ENCODE measurements at places on chromosomes 13 and 19.
A peak's percentile ranks its signal among the peaks of the same experiment; 100 is the strongest.

DNA sequence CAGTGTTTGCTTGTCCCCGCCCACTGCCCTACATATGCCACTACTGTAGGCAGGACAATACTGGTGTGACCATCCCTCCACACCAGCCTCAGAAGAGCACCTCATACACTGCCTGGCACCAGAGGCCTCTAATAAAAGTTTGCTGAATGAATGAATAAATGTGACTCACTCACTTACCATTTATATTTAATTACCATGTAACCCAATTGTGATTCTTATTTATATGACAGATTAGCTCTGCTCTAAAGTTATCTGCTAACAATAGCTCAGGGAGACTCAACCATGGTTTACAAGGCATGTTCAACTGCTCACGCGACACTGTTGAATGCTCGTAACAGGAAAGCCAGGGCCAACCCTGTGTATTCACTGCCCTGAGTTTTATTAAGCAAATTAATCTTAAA lies 66.0 kb upstream of the DOCK9 start:
- DNase-seq = no peak

GRCh38 chr13:97875218-97875617 lies 78.3 kb upstream of the IPO5 start:
- no peak for DNase-seq

- DNase-seq = no peak
Measured at GRCh38 chr19:35949131-35949530, 13.0 kb downstream of the LRFN3 start.

DNA sequence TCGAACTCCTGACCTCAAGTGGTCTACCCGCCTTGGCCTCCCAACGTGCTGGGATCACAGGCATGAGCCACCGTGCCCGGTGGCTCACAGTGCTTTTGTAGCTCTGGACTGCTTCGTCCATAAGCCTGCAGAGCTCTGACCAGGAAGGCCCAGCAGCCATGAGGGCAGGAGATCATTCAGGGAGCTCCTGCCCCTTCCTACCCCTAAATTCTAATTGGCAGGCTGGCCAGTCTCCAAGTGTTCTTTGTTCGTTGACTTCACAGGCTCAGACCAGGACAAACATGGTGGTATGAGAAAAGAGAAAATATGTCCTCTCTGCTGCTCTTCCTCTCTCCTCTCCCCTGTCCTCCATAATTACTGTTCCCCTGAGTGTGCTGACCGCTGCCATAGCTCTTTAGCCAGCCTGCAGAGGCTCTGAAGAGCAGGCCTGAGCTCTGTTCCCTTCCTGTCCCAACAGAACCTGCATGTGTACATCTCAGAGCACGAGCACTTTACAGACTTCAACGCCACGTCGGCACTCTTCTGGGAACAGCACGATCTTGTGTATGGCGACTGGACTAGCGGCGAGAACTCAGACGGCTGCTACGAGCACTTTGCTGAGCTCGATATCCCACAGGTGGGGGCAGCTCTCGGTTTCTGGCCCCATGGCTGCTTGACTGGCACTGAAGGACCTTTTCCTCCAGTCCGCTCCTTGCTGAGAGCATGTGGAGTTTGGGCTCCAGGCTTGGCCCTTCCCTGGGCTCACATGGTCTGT lies 19.0 kb downstream of the CLPTM1 start:
- no peak for DNase-seq

DNA sequence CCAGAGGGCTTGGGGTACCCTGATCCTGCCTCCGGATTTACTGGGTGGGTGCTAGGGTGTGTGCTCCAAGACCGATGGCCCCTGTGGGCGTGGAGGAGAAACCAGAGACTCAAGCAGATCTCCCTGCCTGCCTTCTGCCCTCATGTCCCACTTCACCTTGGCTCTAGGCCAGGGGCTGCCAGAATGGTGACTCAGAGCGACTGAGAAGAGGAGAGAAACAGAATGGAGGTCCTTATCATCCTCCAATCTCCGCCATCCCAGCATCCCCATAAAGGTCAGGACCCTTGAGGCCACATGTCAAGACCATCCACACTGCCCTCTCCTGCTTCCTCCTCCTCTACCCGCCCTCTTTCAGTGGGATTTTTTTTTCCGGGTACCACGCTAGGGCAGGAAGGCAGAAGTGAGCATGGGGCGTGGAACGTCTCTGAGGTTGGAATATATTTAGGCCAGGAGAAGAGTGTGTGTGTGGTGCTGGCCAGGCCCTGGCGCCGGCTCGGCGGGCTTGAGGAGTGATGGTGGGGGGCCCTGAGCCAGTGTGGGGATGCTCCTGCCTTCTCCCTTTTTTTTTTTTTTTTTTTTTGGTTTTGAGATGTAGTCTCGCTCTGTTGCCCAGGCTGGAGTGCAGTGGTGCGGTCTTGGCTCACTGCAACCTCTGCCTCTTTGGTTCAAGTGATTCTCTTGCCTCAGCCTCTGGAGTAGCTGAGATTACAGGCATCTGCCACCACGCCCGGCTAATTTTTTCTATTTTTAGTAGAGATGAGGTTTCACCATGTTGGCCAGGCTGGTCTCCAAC lies 22.3 kb downstream of the IER2 start:
- DNase-seq = peak; percentile 70

- DNase-seq = no peak
Measured at GRCh38 chr13:53405616-53406015, 377.0 kb downstream of the OLFM4 start.

- DNase-seq = no peak
Measured at GRCh38 chr19:52115526-52116053, 20.0 kb upstream of the ZNF841 start.

DNA sequence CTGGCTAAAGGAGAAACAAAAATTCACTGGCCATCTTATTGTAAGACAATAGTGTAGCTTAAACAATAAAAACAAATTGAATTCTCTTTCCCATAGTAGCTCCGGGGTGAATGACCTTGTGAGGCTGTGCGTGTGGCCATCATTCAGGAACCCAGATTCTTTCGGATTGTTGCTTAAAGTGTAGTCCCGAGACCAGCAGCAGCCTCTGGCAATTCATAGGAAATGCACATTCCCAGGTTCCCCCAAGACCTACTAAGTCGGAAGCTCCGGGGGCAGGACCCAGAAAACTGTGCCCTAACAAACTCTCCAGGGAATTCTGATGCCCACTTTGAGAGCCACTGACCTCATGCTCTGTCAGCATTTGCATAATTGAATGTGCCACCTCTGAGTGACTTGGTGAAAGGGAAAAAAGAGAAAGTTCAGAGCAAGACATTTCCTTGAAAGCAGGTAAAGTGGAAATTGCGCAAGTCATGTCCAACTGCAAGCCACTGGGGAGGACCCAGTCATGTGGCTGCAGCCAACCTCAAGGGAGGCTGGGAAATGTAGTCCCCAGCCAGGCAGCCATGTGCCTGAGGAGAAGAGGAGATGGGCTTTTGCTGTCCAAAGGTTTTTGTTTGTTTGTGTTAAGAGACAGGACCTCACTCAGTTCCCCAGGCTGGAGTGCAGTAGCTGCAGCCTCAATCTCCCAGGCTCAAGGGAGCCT lies 50.7 kb upstream of the PNMA8B start:
- DNase-seq = no peak

DNA sequence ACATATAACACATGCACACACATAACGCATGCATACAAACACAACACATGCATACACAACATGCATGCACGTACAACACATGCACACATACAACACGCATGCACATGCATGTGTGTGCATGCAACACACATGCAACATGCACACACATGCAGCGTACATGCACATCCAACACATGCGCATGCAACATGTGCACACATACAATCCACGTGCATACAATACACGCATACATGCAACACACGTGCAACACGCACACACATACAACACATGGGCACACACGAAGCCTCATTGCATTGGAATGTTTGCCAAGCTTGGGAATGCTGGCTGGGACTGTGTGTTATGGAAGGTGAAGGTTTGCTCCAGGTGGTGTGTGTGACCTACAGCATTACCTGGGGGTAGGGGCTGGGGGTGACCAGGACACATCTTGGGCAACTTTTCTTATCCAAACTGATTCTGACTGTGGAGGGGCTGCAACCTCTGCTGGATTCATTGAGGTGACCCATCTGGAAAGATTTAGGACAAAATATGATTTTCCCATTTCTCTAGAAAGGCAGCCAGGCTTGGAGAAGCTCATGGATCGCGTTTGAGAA lies 58.9 kb downstream of the SPACA7 start:
- DNase-seq = no peak

GRCh38 chr13:35621989-35622388 lies 145.5 kb upstream of the MAB21L1 start:
- no peak for DNase-seq

DNA sequence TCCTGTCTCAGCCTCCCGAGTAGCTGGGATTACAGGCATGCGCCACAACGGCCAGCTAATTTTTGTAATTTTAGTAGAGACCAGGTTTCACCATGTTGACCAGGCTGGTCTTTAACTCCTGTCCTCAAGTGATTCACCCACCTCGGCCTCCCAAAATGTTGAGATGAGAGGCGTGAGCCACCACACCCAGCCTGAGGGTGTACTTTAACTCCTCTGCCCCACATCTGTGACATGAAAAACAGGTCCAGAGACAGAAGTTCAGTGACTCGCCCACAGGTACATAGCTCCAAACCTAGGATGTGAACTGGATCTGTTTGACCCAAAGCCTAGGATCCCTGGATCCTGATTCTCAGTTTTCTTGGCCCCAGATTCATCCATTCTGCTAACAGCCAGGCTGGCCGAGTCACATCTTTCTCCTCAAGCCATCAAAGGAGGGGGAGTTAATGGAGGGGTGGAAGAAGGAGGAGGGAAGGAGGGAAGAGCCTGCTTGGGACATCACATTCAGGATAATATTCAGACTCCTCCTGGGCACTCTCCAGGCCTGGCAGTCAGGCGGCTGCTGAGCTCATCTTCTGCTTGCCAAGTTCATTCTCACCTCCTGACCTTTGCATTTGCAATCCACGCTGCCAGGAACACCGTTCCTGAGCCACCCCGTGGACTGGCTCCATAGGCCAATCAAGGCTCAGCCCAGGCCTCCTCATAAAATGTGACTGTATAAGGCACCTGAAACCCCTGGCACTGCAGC lies 3.1 kb downstream of the SPC24 start:
- DNase-seq = no peak

GRCh38 chr19:31817971-31818797 lies 468.9 kb upstream of the TSHZ3 start:
- DNase-seq = no peak

DNA sequence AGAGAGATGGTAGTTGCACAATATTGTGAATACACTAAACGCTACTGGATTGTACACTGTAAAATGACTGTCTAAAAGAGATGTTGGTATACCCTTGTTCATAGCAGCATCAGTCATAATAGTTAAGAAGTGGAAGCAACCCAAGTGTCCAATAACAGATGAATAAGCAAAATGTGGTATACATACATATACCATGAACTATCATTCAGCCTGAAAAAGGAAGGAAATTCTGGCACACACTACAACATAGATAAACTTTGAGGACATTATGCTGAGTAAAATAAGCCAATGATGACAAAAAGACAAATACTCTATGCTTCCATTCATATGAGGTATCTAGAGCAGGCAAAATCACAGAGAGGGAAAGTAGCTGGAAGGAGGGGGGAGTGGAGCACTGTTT lies 16.0 kb downstream of the DZIP1 start:
- DNase-seq = no peak

GRCh38 chr13:100506154-100506553 lies 82.4 kb downstream of the GGACT start:
- DNase-seq = peak; percentile 31

- no peak for DNase-seq
Measured at GRCh38 chr19:39983695-39984300, 12.8 kb downstream of the PSMC4 start.
